ENCODE measurements at places on chromosomes 13 and 19.
A peak's percentile ranks its signal among the peaks of the same experiment; 100 is the strongest.

- no peak for DNase-seq
Observed at GRCh38 chr13:20209948-20210347, 17.2 kb upstream of the GJB2 start.

GRCh38 chr19:52689843-52690368 lies 44.9 kb downstream of the ZNF611 start:
- peak; percentile 0 for DNase-seq

- no peak for DNase-seq
Observed at GRCh38 chr19:17909003-17909732, 23.6 kb upstream of the CCDC124 start.

DNA sequence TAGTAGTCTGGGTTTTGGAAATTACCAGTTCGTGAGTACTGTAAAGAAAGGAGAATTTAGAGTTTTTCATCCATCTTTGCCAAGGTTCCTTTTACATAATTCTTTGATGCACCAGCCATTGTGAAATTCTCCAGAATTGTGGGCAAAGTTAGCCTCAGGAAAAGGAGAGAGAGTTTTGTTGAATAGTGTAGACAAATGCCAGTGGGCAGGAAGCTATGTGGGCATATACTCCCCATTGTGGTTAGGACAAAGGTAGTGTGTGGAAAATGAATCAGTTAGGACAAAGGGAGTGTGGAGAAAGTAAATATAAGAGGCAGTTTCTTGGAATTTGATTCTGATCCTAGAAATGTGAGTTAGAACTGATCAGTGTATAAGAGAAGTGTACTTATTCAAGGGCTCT lies 67.9 kb downstream of the PCCA start:
- DNase-seq = no peak

- no peak for DNase-seq
Observed at GRCh38 chr19:47848823-47849473, 10.1 kb upstream of the TPRX2 start.

DNA sequence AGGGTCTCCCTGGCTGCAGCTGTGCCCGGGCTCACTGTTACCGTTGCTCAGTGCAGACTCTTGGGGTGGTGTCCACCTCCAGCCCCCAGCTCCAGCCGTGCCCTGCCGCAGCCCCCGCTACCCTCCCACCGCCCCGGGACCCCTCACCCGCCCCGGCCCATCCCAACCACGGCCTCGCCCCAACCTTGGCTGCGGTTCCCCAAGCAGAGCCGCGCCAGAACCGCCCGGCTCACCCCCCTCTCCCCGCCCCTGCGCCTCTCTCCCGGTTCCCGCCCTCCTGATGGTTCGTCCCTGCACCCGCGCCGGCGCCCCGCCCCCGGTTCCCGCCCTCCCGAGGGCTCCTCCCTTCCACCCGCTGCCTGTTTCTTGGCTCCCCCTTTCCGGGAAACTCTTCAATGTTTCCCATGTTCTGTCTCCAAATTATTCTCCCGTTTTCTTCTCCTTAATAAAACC lies 40.3 kb downstream of the ANKRD10 start:
- DNase-seq = peak; percentile 66

DNA sequence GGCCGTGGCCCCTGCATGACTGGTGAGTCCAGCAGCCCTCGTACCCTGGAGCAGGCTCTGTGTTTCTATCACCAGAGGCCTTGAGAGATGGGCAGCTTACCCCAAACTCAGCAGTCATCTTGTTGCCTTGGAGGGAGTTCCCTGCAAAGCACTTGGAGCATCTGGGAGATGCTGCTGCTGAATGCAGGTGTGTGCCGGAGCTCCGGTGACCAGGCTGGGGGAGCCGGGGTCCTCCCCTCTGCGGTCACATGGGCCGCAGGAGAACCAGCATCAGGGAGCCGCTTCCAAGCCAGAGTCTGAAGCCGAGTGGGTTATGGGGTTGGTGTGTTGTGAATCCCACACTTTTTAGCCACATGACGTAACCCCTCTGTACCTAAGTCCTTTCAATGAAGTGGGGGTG lies 82.8 kb downstream of the TEX29 start:
- DNase-seq = no peak

- DNase-seq = peak; percentile 38
Observed at GRCh38 chr19:43594710-43595604, 977 bp downstream of the IRGQ start.

DNA sequence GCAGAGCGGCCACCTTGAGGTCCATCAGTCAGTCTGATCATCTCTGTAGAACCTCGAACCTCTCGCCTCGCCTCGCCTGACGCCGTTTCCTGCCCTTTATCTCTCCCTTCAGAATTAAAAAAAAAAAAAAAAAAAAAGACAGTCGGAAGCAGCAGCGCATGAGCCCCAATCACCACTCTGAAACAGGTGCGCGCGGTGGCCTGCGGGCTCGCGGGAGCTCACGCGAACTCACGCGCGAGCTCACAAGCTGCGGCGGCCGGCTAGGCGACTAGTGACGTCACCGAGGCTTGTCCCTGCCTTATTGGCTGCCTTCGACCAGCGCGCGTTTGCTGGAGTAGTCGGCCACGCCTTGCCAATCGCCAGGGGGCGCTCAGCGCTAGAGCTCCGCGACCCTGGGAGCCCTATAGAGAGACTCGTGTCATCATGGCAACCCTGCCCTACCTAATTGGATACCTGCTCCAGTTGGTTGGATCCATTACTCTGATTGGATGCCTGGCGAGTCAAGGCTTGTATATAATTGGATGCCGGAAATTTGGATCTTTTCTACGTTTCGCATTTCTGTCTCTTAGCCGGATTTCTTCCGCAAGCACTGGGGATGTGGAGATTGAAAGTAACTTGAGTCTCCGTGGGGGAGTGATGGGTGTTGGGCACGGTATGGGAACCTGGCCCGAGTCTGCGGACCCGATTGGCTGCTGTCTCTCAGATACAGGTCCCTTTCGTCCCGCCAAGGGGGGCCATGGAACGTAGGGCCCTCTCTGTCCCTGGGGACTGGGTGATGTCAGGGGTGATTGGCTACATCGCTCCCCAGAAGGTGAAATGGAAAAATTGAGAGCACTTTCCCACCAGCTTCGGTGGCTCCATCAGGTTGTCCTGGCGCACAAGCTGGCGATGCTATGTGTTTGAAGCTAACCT lies 31.6 kb downstream of the SYT3 start:
- DNase-seq = peak; percentile 92

GRCh38 chr19:42193706-42194105 lies 23.8 kb downstream of the DEDD2 start:
- peak; percentile 43 for DNase-seq

DNA sequence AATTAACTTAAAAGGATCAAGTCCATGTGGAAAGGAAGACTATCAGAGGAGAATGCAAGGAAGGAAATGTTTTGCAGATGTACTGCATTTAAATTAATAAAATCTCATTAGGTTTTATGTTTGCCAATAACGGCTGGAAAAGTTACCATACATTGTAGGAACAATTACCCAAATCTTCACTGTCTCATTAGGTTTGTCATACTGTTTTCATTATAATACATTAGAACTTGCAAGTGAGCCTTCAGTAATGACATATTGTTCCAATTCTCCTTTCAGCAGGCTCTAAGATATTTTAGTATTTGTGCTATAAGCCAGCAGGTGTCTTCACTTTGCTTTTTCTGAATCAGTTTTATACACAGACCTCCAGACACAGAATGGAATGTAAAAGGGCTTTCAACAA lies 661.6 kb upstream of the KLHL1 start:
- no peak for DNase-seq
